ENCODE measurements at places on chromosomes 16 and 17.

DNA sequence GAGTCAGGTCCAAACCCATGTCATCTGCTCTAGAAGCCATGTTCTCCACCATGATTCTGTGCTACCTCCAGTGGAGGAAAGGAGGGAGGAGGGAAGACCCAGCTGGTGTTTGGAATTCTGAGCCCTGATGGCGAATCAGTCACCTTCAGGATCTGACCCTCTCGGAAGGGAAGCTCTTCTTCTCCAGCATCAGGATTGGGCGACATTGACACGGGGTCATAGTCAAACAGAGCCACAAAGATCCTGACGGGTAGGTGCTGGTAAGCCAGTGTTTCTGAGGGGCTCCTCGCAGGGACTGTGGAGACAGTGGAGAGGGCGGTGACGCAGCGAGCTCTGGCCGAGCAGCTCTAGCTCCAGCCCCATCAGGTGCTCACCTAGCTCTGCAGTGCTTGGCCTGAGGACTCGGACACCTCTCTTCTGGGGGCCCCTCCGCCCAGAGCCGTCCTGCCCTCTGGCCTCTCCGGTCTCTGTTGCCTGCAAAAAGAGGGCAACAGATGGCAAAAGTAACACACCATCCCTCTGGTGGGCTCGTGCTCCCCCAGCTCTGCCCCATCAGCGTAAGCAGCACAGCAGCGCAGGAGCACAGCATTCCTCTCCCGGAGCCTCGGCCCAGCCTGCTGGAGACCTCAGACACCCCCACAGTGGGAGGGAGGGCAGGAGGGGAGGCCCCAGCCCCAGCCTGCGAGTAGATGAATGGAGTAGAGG is 21.0 kb downstream of the TSPOAP1 start:
- DNase-seq = no peak

DNA sequence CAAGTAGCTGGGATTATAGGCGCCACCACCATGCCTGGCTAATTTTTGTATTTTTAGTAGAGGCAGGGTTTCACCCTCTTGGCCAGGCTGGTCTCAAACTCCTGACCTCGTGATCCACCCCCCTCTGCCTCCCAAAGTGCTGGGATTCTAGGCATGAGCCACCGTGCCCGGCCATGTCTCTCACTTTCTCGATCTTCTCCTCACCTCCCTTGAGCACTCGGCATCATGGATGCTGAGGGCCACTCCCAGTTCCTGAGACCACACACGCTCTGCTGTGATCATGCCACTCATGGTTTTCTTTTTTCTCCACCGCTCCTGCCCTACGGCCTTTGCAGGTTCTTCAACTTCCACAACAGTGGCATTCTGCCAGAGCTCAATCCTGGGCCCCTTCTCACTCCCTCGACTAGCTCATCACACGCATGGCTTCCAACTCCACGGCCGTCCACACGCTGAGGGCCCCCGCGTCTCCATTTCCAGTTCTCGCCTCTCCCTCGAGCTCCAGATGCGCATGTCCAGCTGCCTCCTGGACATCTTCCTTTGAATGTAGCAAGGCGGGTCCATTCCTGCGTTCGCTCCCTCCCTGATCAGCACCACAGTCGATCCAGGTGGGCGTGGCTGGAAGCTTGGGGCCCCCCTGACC is 5.5 kb upstream of the NCBP3 start:
- no peak for DNase-seq

- no peak for DNase-seq
Observed at GRCh38 chr17:7709031-7709430, 4.0 kb downstream of the EFNB3 start.

DNA sequence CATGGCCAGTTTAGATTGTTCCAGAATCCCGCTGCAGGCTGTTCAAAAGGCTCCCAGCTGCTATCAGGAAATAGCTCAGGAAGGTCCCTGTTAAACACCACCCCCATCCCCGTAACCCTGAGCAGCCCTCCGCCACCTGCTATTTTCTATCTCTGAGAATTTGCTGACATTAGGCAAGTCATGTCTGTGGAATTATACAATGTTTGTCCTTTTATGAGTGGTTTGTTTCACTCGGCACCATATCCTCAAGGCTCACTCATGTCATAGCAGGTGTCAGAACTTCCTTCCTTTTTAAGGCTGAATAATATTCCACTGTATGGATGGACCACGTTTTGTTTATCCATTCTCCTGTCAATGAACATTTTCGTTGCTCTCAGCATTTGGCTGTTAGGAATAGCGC is 164.3 kb upstream of the FOXF1 start:
- DNase-seq = no peak

DNA sequence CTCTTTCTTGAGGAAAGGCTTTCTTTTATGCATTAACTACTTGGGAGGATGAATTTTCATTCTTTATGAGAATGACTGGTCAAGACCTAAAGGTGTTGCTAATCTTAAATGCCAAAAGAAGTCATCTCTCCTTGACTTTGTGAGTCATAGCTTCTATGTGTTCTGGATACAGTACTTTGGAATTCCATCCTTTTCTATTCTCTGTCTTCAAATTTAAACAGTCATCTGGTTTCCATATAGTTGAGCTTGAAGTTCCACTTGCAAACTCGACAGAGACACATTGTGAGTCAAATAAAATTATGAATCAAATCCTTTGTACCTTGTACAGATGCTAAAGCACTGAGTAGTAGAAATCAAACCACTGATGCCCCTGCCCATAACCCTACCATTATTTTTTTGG is 271.9 kb upstream of the PMFBP1 start:
- no peak for DNase-seq

DNA sequence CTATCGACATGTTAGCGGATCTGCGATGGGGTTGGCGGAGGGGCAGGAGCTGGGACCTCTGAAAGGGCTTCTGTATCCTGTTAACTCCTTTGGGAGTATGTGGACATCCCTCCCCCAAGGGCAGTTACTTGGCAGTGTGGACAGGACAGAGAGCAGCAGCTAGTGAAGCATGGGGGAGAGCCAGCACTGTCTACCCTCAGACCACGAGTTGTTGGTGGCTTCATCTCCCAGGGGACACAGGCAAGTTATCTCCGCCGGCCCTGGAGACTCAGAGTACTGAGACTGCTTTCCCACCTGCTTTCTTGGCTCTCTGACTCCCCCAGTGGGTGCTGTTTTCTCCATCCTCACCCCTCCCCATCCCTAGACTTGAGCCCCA is 5.3 kb upstream of the GFAP start:
- DNase-seq = no peak

GRCh38 chr16:82456683-82457082 is 170.1 kb upstream of the CDH13 start:
- DNase-seq = peak; percentile 59

DNA sequence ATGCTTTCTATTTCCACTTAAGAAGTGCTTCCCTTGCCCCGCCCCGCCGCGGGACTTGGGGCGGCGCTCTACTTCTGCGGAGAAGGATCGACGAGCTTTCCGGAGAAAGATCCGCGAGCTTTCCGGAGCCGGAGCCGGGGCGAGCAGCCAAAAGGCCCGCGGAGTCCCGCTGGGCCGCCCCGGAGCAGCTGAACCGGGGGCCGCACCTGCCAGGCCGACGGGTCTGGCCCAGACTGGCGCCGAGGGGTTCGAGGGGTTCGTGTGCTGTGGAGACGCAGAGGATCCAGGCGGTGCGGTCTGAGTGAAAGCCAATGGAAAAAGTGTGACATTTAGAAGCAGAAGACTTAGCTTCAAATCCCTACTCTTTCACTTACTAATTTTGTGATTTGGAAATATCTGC is 50.8 kb downstream of the TBC1D26 start:
- DNase-seq = no peak

GRCh38 chr16:29951625-29952365 is 10.1 kb upstream of the TMEM219 start:
- no peak for DNase-seq

DNA sequence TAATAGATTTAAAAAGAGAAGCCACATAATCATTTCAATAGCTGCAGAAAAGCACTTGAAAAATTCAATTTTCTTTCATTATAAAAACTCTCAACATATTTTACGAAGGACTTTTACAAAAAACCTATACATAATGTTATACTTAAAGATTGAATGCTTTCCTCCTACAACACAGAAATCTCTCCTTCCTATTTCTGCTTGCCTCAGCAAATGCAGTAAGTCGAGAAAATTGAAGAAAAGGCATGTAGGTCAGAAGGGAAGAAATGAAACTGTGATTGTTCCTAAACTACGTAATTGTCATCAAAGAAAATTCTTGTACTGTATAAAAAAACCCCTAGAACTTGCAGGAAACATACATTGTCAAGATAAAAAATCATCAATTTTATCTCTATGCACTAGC is 267.1 kb downstream of the BCAS3 start:
- DNase-seq = no peak

DNA sequence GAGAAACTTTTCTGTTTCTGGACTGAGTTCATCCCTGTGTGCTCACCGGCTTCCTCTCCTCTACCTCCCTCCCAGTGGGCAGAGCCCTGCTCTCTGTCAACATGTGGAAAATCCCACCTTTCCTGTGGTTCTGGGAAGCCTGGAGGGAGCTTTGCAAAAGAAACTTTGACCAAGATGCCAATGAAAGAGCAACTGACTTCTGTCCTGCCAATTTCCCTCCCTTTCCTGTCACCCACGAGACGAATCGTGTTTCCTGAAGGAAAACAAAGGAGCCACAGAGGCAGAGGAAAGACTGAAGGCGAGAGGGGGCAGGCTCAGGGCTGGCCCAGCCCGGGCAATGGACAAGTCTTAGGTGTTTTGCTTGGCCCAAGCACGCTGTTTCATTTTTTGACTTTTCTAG is 82.8 kb downstream of the PLCG2 start:
- no peak for DNase-seq

- peak; percentile 82 for DNase-seq
Observed at GRCh38 chr16:85321509-85322271, 209.4 kb upstream of the CIBAR2 start.

- DNase-seq = no peak
Observed at GRCh38 chr16:65662256-65662655, 540.4 kb upstream of the CDH11 start.

DNA sequence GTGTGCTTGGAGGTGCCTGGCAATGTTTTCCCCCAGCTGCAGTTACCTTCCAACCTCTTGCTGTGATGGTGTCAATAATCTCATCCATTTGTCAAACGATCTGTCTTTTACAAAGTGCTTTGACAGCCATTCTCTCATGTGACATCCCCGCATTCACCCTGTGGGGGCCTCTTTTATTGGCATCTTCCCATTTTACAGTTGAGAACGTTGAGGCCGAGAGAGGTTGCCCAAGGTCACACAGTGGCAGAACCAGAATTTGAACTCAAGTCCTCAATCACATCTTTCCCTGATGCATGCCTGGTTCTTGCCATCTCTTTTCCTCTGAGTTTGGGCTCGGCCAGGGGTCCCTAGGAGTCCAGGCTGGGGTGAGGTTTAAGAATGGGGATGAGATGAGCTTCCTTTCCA is 1.5 kb downstream of the TAOK2 start:
- no peak for DNase-seq

DNA sequence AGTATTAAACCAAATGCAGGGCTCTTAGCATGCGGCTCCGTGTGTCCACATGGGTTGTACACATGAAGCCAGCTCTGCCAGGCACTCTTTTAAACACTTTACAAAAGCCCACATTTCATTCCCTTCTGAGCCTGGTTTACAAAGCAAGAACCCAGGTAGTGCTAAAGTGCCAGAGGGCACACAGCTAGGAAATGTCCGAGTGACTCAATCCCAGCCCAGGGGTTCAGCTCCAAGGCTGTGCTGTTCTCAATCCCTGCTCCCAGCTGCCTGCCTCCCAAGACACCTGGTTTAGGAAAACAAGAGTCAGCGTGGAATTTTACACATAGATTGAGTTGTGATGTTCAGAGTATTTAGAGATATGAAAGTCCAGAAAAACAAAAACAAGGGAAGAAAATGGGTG is 13.3 kb upstream of the DCAF7 start:
- no peak for DNase-seq

GRCh38 chr17:45333702-45334092 is 16.9 kb upstream of the MAP3K14 start:
- no peak for DNase-seq

DNA sequence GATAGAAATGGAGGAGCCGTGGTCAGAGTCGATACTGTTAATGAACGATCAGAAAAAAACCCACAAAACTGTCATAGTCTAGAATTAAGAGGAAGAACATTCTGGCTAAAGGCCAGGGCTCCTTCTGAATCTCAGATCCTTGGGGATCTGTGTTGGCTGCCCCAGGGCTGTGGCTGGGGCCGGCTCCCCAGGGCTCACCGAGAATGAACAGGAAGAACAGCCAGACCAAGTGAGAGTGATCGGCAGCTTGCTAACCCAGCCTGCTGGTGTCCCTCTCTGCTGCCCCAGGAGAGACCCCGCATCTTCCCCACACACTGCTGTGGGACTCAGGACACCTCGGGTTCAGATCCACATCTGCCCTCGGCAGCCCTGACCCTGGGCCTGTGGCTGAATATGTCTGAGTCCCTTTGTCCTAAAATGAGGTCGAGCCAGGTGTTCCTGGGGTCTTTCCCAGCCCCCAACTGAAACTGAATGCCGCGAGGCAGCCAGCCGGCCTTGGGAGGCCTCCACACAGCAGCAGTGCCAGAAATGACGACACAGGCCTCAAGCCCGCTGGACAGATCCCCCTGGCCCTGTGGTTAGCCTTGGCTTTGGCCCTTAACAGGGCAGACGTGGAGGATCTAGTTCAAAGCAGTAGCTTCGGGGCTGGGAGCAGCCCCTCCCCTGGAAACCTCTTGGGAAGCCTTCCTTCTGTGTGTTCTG is 23.9 kb upstream of the CLEC18A start:
- no peak for DNase-seq

DNA sequence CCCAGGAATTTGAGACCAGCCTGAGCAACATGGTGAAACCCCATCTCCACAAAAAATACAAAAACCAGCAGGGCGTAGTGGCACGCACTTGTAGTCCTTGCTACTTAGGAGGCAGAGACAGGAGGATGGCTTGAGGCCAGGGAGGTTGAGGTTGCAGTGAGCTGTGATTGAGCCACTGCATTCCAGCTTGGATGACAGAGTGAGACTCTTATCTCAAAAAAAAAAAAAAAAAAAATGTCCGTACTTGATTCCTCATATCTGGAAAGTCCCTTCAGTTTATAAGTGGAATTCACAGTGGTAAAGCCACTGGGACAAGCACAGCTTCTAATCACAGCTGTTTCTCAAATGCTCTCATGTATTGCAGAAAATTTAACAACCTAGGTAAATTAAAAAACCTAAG is 78.6 kb upstream of the CREBBP start:
- no peak for DNase-seq

DNA sequence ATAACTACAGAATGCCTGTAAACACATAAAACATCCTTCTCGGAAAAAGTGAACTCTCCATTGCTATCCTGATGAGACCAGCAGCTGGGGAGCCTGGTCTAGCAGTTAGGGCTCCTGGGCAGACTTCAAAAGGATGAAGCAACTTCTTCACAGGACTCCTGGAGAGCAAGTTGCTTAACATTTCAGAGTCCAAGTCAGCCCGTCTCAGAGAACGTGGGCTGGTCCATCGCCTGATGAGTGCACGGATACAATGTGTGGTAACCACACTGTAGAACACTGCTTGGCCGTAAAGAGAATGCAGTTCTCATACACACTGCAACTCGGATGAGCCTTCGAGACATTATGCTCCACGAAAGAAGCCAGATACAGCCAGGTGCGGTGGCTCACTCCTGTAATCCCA is 52.7 kb downstream of the TMEM235 start:
- no peak for DNase-seq

DNA sequence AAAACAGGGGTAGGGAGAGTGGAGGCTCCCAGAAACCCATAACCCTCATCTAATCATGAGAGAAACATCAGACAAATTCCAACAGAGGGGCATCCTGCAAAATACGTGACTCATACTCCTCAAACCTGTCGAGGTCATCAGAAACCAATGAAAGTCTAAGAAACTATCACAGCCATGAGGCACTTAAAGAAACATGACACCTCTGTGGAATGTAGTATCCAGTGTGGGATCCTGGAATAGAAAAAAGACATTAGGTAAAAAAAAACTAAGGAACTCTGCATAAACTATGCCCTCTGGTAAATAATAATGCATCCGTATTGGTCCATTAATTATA is 16.4 kb downstream of the CDH5 start:
- peak; percentile 65 for DNase-seq
